ENCODE measurements at places on chromosomes 5 and 9.

DNA sequence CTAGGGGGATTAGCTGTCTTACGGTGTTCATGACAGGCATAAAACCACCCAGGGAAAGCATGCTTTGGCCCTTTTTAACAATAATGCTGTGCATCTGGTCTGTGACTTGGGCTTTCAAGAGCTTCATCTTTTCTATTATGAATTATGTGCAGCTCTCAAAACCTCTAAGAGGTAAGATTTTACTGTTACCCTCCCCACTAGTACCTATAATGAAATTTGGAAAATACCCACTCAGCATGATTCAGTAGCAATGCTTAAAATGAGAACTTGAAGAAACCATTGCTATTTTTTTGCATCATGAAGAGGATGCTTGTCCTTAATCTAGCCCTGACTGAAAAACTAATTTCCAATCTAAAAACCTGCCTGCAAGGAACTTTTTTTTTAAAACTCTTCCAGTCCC, 5.8 kb upstream of the LHFPL2 start:
- no peak for DNase-seq

DNA sequence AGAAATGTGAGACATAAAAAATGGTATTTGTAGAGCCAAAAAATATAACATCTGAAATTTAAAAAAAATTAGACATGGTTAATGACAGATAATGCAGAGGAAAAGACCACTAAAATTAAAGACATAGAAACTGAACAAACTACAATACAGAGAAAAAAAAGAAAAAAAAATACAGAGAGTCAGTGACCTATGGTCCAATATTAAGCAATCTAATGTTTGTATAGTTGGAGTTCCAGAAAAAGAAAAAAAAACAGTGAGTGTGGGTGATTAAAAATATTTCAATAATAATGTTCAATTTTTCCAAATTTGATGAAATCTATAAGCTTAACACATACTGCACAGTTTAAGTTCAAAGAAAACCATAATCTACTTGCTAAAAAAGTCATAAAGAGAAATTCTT, 207.6 kb downstream of the MPDZ start:
- no peak for DNase-seq

- DNase-seq, result peak; percentile 3
These were observed 577 bp downstream of the RNF145 start for GRCh38 chr5:159208514-159209437.

DNA sequence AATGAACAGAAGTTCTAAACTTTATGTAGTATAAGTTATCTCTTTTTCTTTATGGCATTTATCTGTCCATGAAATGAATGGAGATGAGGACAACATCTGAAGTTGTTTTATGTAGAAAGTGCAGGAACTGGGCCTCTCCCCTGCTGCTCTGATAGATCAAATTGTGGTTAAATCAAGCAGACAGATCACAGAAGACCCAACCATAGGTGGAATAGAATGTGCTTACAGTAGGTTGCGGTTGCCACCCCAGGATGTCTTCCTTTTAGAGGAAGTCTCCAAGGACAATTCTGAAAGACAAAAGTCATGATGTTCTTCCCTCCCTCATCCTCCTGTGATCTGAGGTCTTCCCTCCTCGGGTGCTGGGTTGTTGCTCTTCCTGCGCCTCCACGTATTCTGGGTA, 12.9 kb downstream of the RASGRF2 start:
- no peak for DNase-seq

GRCh38 chr9:19999491-20000057, 210.7 kb upstream of the SLC24A2 start:
- DNase-seq, result no peak

DNA sequence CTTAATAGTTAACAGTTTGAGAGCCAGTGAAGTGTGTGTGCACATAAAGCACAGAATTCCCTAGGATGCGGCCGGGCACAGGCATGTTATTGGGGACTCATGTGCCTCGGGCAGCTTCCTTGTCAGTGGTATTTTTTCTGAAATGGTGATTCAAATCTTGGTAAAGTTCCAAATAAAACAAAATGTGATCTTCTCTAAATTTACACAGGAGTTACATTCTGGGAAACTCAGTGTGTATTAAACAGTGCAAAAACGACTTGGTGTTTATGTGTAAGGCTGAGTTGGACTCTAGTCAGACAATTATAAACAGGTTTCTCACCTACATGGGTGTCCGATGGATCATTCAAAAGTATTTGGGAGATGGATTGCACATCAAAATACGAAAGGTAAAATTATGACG, 48.9 kb downstream of the BOD1 start:
- DNase-seq, result no peak

DNA sequence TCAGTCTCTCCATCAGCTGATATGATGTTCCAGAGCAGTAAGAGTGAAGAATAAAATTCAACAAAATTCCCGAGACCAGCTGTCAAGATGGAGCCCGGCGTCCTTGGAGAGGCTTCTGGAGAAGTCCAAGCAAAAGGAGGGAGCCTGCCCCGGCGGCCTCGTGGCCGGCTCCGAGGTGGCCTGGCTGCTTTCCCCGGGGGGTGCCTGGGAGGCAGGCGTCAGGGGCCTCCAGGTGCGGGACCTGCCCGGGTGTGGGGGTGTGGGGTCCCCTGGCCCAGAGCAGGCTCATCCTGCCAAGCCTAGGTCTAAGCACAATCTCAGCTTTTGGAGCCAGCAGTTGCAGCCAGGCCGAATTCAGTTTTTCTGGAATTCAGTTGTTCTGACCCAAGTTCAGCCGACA, 122.6 kb upstream of the IQGAP2 start:
- DNase-seq, result no peak

DNA sequence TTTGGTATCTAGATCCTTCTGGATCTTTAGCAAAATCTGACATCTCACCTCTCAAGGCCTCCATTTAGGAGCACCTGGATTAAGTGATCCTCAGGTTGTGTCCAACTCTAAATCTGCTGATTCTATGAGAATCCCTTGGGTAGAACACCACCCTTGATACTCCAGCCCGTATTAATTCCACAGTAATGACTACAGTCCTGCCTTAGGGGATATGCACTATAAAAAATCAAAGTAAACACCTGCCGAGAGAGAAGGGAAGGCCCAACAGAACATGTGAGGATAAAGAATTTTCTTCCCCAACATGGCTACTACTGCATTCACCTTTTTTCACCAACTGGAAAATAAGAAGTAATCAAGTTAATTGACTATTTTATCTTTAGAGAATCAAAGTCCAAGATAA, 27.6 kb downstream of the DAP start:
- DNase-seq, result no peak

DNA sequence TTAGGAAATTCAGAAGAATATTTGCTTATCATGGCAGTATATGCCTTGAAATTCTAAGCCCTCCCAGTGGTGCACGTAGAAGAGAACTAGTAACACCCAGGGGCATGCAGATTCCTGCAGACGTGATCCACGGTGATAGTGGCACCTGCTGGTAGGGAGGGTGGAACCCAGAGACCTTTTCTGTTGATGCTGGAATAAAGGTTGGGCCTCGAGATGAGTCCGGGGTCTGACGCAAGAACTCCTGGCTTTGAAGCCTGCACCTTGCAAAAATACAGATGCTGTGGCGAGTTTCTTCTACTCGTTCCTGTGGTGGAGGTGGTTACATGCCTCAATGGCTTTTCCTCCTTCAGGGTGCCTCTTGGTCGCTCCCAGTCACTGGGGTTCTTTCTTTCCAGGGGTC, 39.5 kb upstream of the PHF2 start:
- no peak for DNase-seq

DNA sequence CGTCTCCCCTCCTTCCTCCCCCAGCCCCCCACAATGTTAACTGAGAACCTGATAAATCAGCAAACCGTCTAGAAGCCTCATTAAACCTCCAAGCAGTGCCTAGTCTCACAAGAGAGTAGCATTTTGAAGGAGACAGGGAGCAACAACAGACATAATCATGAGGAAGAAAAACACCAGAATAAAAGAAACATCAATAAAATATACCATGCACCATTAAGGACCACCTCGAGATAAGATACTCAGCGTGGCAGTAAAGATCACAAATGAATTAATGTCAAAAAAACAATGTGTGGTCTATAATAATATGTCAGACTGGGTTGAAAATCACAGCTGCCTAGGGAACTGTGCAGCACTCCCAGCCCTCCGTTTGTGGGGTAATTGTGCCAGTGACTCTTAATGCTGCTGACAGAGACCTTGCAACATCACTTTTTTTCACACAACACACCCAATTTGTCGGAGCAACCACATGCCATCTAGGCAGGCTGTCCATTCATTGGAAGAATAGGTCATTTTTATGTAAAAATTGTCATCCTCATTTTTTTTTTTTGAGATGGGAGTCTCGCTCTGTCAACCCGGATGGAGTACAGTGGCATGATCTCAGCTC, 450.8 kb upstream of the WWC1 start:
- DNase-seq, result no peak

DNA sequence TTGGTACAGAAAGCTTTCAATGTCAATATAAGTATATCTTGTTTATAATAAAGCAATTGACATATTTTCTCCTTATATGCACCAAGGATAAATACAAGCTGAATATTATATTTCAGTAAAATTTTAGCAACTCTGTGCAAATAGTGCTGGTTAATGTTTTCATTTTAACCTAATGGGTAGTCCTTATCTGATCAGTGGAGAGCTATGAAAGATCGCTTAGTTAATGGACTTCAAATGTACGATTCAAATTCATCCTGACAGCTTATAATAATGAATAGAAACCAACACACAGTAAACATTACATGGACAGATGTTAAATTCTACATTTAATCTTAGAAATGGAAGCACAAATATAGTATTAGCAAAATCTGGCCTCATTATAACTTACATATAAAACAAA, 1495.2 kb upstream of the C9orf72 start:
- DNase-seq, result no peak

GRCh38 chr9:79012561-79012960, 559.2 kb upstream of the TLE4 start:
- DNase-seq, result no peak

GRCh38 chr9:93978551-93978950, 23.4 kb upstream of the BARX1 start:
- no peak for DNase-seq

DNA sequence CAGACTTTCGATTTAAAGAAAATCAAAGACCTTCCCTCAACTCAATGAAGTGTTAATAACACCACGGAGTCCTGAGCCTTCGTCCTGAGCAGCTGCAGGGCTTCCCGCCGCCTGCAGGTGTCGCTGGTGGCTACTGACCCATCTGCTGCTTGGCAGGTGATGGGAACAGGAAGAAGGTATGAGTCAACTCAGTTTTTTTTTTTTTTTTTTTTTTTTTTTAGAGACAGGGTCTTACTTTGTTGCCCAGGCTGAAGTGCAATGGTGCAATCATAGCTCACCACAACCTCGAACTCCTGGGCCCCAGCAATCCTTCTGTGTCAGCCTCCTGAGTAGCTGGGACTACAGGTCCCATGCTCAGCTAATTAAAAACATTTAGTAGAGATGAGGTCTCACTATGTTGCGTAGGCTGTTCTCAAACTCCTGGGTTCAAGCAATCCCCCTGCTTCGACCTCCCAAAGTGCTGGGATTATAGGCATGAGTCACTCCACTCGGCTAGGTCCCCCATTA, 185.7 kb upstream of the IL12B start:
- DNase-seq, result peak; percentile 13

- DNase-seq, result no peak
These were observed 5.2 kb upstream of the TDRD7 start for GRCh38 chr9:97406620-97407177.

GRCh38 chr5:154025951-154026350, 12.8 kb downstream of the FAM114A2 start:
- no peak for DNase-seq

DNA sequence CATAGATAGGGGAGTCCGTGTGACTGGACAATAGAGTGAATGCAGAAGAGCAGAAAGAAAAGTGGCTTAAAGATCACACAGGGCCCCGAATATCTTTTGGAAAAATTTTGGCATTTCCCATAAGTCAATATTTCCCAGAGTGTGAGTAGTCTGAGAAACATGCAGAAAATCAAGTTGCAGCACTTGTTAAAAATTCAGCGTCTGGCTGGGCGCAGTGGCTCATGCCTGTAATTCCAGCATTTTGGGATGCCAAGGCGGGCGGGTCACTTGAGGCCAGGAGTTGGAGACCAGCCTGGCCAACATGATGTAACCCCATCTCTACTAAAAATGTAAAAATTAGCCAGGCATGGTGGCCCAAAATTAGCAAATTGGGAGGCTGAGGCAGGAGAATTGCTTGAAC, 227.0 kb downstream of the DRD1 start:
- DNase-seq, result no peak

DNA sequence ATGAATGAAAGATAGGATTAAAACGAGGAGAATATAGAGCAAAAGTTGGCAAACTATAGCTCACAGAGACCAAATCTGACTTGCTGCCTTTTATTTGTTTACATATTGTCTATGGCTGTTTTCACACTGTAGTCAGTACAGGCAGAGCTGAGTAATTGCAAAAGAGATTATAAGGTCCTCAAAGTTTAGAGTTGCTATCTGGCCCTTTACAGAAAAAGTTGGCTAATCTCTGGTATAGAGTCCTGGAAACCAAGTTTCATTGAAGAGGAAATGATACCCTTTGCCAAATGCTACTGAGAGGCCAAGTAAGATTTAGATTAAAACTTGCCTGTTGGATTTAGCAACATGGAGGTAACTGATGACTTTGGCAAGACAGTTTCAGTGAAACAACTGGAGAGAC, 36.0 kb downstream of the LYRM7 start:
- DNase-seq, result no peak

DNA sequence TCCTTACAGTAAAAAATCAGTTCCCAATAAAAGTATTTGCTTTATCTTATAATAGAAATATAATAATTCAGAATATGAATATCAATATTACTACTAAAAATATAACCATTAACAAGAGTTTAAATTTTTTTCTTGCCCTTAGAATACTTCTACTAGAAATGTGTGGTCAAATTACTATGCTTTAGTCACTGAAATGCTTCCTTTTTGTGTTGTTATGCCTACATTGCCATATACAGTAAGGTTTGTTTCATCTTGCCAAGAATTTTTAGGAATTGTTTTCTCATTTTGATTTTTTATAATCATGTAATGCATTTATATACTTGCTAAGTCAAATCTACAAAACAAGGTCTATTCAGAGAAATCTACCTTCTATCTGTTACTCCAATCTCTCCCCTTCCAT, 181.7 kb downstream of the CDK5RAP2 start:
- no peak for DNase-seq

GRCh38 chr9:136769710-136770191, 5.4 kb upstream of the LCN15 start:
- DNase-seq, result peak; percentile 27

DNA sequence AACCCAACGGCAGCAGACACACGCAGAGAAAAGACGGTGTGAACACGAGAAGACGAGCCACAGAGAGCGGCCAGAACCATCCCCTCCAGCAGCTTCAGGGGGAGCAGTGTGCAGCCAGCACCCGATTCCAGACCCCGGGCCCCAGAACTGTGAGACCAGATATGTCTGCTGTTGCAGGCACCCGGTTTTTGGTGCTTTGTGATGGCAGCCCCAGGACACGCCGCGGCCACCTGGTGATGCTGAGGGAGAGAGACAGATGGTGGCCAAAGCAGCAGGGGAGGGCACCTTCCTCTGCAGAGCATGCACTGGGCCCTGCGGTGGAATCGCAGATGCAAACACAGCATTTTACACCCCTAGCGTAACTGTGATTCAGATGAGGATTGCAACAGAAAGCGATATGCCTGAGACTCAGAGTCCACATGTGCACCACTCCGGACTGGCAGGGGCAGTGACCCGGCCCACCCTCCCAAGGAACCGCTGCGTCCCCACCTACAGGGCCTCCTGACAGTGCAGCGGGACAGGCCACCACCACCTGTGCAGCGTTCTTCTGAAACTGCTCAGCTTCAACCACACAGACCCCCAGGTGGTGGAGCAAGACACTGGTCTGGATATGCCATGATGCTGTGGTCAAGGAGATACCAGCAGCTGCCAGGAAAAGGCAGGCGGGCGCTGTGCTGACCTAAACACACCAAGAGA, 24.0 kb downstream of the ZDHHC11B start:
- DNase-seq, result no peak

Measured in activated T-helper 1 cell treated with anti-CD3 and anti-CD28 coated beads, Interleukin-2, amount 50 U/mL, for 16 hours (primary cell).